Ammon's horn (tissue), 1 donor: ENCODE measurements at places on chromosomes 16 and 17.

- no peak for DNase-seq
Measured at GRCh38 chr16:88356727-88357199, 26.0 kb upstream of the ZNF469 start.

- no peak for DNase-seq
Measured at GRCh38 chr17:64139542-64139941, 9.6 kb upstream of the ERN1 start.

GRCh38 chr16:684071-684794, at the start of gene JMJD8:
TSS of gene JMJD8 (minus strand) at chr16:684334. CDS start at chr16:684319, 15 bp downstream.
- peak; percentile 96 for DNase-seq

- peak; percentile 52 for DNase-seq
Measured at GRCh38 chr17:82332669-82333278, 792 bp downstream of the SECTM1 start.

DNA sequence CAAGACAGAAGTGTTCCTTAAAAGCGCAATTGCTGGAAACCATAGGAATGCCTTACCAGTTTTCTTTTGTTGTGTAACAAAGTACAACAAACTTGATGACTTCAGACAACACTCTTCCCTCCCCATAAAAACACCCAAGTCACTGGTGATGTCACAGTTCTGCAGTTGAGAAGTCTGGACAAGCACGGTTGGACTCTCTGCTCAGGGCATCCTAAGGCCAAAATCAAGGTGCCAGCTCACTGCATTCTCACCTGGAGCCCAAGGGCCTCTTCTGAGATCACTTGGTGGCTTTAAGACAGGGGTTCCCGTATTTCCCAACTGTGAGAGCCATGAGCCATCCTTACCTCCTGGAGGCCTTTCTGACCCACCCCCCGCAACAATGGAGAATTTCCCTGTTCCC, 45.6 kb upstream of the MEAK7 start:
- no peak for DNase-seq

- DNase-seq, result no peak
Measured at GRCh38 chr17:69451416-69452394, 37.2 kb downstream of the MAP2K6 start.

GRCh38 chr16:66165879-66166278, 200.6 kb upstream of the CDH5 start:
- DNase-seq, result no peak

DNA sequence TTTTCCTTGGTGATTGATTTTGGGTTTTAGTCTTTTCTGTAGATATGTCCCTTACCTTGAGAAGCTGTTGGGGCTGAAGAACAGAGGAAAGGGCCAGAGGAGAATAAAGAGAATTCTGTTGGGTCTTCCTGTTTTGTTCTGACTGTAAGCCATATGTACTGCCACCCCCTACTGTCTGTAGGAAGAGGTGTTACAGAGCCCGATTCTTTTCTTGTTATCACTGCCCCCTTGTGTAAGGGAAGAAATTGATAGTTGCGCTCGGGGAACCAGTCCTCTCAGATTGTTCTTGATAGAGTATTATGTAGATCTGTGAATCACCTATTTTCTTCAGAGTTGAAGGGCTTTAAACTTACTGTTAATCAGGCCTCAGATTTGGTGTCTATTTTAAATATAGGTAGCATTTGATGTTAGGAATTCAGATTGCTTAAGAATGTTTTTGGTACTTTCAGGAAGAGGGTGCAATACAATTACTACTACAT, 2.4 kb downstream of the TANC2 start:
- peak; percentile 91 for DNase-seq

GRCh38 chr17:16428098-16428882, 12.9 kb downstream of the TRPV2 start:
- DNase-seq, result peak; percentile 72

GRCh38 chr16:66485376-66485775, 58.3 kb downstream of the BEAN1 start:
- no peak for DNase-seq

DNA sequence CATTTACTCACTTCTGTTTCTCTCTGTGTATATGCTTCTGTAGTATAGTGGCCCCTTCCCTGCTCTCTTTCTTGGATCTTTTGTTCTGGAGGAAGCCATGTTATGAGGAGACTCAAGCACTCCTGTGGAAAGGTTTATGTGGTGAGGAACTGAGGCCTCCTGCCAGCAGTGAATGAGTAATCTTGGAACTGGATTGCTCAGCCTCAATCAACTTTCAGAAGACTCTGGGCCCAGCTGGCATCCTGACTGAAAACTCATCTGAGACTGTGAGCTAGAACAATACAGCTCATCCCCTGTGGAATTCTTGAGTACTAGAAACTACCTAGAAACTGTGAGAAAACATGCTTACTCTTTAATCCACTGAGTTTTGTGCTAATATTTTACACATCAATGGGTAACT, 133.1 kb upstream of the ZKSCAN2 start:
- no peak for DNase-seq

GRCh38 chr16:67389911-67390815, 3.1 kb downstream of the TPPP3 start:
- peak; percentile 83 for DNase-seq

GRCh38 chr17:56934280-56934679, 20.4 kb upstream of the TRIM25 start:
- DNase-seq, result no peak

DNA sequence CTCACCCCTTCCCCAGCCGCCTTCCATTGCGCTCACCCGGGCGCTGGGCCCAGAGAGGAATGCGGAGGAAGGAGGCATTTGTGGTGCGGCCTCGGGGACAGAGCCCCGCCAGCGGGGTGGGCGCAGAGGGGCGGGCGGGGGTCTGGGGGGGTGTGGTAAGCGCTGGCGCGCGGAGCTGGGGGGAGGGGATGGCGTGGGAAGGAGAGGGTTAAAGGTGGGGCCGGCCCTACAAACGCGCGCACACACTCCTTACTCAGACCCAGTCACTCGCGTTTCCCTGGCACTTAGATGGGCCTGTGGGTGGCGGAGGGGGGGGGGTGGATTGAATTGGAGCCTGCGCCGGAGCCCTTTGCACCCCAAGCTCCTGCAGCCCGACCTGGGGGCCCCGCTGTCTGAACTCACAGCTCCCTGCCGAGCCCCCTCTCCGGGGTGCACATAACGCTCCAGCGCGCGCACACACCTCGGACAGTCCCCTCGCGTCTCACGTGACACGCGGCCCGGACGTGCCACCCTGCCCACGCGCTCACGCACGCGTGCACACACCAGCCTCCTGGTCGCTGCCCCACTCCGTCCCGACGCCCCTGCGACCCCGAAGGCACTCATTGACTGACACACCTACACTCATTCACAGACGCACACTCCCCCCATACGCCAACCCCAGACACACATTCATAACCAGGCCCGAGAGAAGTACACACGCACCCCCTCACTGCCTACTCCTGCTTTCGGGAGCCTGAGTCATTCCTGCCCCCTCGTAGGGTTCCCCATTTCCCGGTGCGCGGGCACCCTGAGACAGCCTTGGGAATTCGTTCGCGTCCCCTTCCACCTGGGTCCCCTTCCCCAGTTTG, 844 bp downstream of the TBKBP1 start:
- peak; percentile 58 for DNase-seq

GRCh38 chr16:71254832-71255525, 24.5 kb upstream of the HYDIN start:
- DNase-seq, result peak; percentile 30

GRCh38 chr16:48157794-48158193, 2.0 kb upstream of the ABCC12 start:
- DNase-seq, result no peak
